ENCODE measurements at places on chromosomes 6 and 20. TPM values are rescaled to one million over a fixed set of nuclear protein-coding genes. Genes with fewer than 3 reads are reported as not detected.

The PSORS1C2 gene
- not detected for total RNA-seq

The ANKRD66 gene
- not detected for total RNA-seq

The KIAA1755 gene
- 4.9 TPM for total RNA-seq

The LZTS3 gene
- total RNA-seq: 3.6 TPM

The PTK7 gene
- 44.6 TPM for total RNA-seq

The FNDC1 gene
- 0.16 TPM for total RNA-seq

The SNAP25 gene
- total RNA-seq: 0.65 TPM

The C20orf204 gene
- 1.6 TPM for total RNA-seq

The ROS1 gene
- 0.18 TPM for total RNA-seq

The CLIC5 gene
- total RNA-seq: not detected

The XKR7 gene
- not detected for total RNA-seq

The EPB41L1 gene
- 13.5 TPM for total RNA-seq

The HDGFL1 gene
- not detected for total RNA-seq

The MCHR2 gene
- total RNA-seq: not detected

The FANCE gene
- 7.7 TPM for total RNA-seq

The ADGB gene
- total RNA-seq: not detected

The F13A1 gene
- not detected for total RNA-seq

The FAM209B gene
- total RNA-seq: not detected

The ZNF76 gene
- 18.4 TPM for total RNA-seq

The CRISP1 gene
- not detected for total RNA-seq

The SIRPD gene
- not detected for total RNA-seq

The TRAPPC3L gene
- not detected for total RNA-seq
